Mesothelial cell of epicardium (in vitro differentiated cells): ENCODE measurements at places on chromosomes 11 and 22. TPM values are rescaled to one million over a fixed set of nuclear protein-coding genes. Genes with fewer than 3 reads are reported as not detected.

DNA sequence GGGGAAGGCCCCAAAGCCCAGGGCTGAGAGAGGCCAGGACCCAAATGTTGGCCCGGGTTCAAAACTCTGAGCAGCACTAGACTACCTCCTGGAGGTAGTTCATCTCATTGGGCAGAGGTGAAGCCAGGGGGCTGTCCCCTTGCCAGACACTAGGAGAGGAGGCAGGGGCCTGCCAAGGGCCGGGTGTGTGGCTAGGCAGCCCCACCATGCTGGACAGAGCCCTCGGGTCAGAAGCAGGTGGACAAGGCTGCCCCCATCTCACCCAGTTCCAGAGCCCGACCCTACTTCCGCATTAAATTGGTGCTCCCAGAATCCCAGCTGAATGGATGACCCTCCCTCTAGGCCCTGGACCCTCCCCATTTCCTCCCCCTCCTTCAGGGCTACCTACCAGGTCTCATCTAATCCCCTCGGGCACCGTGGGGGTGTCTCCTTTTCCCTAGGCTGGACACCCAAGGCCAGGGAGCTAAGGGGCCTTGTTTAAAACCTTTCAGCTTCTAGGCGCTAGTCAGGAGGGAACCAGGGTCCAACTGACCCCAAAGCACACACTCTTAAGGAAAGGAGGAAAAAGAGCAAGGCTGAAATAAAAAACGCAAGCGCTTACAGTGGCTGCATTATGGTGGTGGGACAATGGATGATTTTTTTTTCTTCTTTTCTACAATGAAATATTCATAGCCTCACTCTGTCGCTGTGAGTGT is 72.1 kb upstream of the TCF20 start:
- DNase-seq: no peak

DNA sequence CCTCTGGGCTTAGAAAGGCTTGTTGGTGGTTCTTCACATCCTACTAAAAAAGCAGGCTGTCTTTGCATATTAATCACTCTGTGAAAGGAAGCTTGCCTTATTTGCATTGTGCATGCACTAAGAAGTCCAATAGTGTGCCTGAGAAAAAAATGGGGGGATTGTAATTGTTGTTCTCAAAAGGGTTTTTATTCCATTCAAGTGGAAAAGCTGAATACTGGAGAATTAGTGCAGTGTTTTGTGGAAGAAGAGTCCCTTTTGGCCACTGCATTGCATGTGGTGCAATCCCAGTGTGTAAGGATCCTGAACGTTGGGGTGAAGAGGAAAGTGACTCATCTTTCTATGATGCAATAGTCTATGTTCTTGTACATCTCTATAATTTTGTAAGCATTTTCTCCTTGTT is 16.5 kb downstream of the NCAM1 start:
- DNase-seq: no peak

GRCh38 chr11:72924568-72925190 is 110.5 kb downstream of the ATG16L2 start:
- DNase-seq: no peak

DNA sequence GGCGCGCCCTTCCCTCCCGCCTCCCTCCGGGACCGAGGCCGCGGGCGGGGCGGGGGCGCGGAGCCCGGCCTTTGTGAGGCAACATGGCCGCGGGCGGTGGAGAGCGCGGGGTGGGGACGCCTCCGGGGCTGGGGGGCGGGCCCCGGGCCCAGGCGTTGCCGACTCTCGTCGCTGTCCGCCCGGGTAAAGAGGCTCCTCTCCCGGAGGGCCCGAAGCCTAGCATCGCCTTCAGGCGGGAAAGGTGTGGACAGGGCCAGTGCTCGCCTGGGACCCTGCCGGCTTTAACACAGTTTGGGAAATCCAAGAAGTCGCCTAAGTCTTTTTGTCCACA is 369 bp downstream of the DGCR8 start:
- DNase-seq: peak; percentile 71

DNA sequence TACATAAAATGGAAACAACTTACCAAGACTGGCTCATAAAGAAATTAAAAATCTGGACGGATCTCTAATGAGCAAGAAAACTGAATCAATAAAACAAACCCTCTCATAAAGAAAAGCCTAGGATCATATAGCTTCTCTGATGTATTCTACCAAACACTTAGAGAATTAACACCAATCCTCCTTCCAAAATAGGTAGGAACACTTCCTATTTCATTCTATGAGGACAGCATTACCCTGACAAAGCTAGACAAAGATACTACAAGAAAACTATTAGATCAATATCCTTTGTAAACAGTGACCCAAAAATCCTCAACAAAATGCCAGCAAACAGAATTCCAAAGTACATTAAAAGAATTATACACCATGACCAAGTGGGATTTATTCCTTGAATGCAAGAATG is 52.9 kb upstream of the CLTCL1 start:
- DNase-seq: no peak

The TEF gene
- total RNA-seq: 10.4 to 10.5 TPM (median 10.4 TPM) in 3 replicates

DNA sequence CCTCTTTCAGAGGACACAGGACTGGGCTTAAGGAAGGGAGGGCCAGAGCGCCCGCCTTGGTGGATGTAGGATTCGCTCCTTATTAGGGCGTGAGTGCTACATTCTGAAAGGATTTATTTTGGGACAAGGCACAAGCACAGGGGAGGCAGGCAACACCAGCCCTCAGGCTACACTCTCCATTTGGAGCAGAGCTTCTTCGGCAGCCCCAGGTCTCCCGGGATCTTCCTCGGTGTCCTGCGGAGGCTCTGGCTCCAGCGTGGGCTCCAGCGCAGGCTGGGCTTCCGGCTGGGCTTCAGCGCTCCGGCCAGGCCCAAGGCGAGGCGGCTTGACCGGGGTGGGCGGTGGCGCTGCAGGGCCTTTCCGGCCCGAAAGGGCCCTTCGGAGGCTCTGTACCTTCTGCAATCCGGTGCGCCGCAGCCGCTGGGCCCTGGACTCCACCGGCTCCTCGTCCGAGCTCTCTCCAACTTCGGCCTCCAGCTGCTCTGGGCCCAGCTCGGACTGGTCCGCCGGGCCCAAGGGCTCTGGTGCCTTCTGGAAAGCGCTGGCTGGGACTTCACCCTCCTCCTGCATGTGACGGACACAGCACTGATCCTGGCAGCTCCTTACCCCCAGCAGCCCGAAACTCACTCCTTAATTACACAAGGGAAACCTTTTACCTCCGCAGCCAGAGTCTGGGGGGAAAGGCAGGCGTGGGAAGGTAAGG is 1.1 kb downstream of the CAVIN3 start:
- no peak for DNase-seq
